Endodermal cell (in vitro differentiated cells): ENCODE measurements at places on chromosomes 3 and 15. TPM values are rescaled to one million over a fixed set of nuclear protein-coding genes. Genes with fewer than 3 reads are reported as not detected.

DNA sequence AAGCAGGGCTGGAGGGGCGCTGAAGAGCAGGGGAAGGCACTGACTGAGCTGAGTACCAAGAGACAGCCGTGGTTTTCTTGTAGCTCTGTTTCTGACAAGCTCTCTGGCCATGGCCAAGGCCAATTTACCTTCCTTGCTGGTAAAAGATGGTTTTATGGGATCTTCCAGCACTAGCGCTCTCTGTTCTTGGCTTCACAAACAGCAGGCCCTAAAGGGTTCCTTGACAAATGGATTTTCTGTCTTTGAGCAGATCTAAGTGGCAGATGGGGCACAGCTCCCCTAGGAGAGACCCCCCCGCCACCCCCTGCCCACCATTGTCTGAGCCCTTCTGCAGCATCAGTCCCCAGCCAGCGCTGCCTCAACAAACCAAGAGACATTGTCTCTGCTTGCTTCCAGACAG is 66.6 kb downstream of the GAP43 start:
- H3K36me3 ChIP-seq = no peaks in the 10 kb centered on the region
- no peaks in the 10 kb centered on the region for H3K4me1 ChIP-seq
- H3K4me3 ChIP-seq = no peak overlapping the region
- DNase-seq = peak; percentile 49

Gene FAH
- total RNA-seq = 10.0 to 15.1 TPM (median 11.9 TPM) in 3 replicates

DNA sequence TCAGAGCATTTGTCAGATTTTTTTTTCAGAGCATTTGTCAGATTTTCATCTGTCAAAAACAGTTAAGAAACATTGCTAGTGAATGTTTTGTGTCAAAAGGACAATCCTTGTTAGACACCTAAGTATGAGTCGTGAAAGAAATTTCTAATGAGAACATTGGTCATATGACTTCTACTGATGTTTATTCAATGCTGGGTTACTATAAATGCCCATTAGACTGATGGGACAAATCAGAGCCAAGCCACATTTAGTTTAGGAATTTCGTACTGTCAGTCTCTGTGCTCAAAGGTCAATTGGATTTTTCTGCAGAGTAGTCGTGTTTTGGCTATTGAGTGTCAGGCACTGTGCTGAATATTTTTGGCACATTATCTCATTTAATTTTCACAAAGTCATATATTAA is 31.6 kb downstream of the TSC22D2 start:
- no peaks in the 10 kb centered on the region for H3K4me1 ChIP-seq
- no peak overlapping the region for H3K27ac ChIP-seq
- H3K36me3 ChIP-seq = peaks cover 15% of the 10 kb centered on the region
- no peaks in the 10 kb centered on the region for H3K27me3 ChIP-seq

GRCh38 chr15:90895571-90896117 is 7.5 kb upstream of the MAN2A2 start:
- H3K27ac ChIP-seq = no peak overlapping the region
- peak; percentile 66 for DNase-seq
- H3K4me1 ChIP-seq = no peaks in the 10 kb centered on the region
- H3K36me3 ChIP-seq = peaks cover 12% of the 10 kb centered on the region
- no peak overlapping the region for H3K4me3 ChIP-seq
- no peaks in the 10 kb centered on the region for H3K27me3 ChIP-seq

DNA sequence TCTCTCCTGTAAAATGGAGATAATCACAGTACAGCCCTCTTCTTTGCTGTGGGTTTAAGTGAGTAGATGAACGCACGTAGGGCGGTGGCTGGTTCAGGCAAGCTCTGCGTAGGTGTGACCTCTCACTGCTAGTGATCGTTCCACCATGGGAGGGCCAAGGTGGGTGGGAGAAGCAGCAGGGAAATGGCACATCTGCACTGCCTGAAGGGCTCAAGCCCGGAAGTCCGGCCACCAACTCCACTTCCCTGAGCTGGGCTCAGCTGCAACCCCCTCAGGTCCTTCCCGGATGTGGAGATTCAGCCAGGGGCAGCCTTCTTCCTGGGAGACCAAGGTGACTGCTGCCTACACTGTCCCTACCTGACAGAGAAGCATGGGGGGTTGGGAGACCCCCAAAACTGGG is 102.9 kb downstream of the ADCY5 start:
- no peak overlapping the region for H3K4me3 ChIP-seq
- H3K27ac ChIP-seq = no peak overlapping the region
- H3K36me3 ChIP-seq = no peaks in the 10 kb centered on the region
- no peaks in the 10 kb centered on the region for H3K27me3 ChIP-seq
- peaks cover 12% of the 10 kb centered on the region for H3K4me1 ChIP-seq

Gene CHRM5
- not detected in 2 replicates for total RNA-seq

- H3K27me3 ChIP-seq = no peaks in the 10 kb centered on the region
- H3K36me3 ChIP-seq = peaks cover 80% of the 10 kb centered on the region
- no peak for DNase-seq
- no peak overlapping the region for H3K4me3 ChIP-seq
- H3K27ac ChIP-seq = no peak overlapping the region
Observed at GRCh38 chr15:34942363-34942762, 27.2 kb downstream of the AQR start.

Gene SIDT1
- total RNA-seq = not detected in 2 replicates

DNA sequence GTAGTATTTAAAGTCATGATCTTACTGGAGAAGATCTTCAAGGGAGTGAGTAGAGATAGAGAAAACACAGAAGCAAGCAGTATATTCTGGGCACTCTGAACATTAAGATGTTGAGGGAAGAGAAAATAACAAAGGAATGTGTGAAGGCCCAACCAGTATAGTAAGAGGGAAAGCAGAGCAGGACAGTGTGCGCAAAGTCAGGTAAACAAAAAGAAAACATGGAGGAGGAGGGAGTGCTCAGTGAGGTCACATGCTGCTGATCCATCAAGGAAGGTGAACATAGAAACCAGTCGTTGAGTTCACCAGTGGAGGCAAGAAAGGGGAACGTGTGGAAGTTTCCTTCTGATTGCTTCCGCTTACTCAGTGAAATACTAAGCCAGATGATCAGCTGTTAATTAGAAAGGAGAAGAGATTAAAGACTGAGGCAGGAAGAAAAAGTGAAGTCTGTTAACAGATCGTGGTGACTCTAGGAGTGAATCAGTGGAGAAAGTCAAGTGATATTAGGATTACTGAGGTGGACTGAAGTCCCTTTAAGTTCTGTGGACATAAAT is 47.2 kb downstream of the OPA1 start:
- peaks cover 82% of the 10 kb centered on the region for H3K36me3 ChIP-seq
- no peak overlapping the region for H3K4me3 ChIP-seq
- no peak overlapping the region for H3K27ac ChIP-seq
- H3K27me3 ChIP-seq = no peaks in the 10 kb centered on the region
- DNase-seq = no peak
- H3K4me1 ChIP-seq = no peaks in the 10 kb centered on the region

Gene FEZF2
- total RNA-seq = not detected in 3 replicates

DNA sequence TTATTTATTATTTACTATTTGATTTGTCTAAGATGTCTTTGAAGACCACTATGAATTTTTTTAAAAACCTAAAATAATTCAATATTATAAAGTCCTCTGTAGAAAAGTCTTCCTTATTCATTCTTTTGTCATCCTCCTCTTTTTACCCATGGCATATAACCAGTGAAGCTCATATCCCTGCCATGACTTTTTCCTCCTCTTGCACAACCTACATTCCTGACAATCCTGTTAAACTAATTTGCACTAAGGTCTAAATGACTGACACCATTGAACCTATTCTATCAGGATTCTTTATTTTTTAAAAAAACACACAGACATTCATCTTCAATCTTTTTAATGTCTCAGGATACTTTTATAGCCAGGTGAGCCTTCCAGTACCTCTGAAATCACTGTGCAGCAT is 159.9 kb upstream of the SLC2A2 start:
- H3K4me1 ChIP-seq = peaks cover 8% of the 10 kb centered on the region
- no peaks in the 10 kb centered on the region for H3K27me3 ChIP-seq
- no peaks in the 10 kb centered on the region for H3K36me3 ChIP-seq
- no peak overlapping the region for H3K4me3 ChIP-seq
- H3K27ac ChIP-seq = no peak overlapping the region

DNA sequence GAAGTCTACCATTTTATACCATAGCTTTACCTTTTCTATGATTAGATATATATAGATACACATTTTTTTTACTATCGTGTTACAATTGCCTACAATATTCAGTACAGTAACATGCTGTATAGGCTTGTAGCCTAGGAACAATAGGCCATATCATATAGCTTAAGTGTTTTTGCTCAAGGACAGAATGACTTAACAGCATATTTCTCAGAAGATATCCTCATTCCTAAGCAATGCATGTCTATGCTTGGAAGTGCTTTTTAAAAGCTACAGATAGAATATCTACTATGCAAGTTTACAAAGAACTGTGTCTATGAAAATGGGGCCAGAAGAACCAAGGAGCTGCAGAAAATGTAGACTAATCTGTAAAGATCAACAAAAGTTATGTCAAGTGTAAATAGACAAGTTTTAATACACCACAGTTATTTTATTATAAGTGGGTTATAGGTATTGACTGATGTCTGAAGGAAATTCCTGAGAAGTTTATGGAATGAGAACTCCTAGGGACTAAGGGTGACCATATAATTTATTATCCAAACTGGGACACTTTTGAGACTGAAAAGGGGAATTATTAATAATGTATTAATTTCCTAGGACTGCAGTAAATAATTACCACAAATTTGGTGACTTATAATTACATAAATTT is 138.7 kb upstream of the TGFBR2 start:
- no peaks in the 10 kb centered on the region for H3K27me3 ChIP-seq
- no peaks in the 10 kb centered on the region for H3K4me1 ChIP-seq
- H3K27ac ChIP-seq = no peak overlapping the region
- H3K36me3 ChIP-seq = no peaks in the 10 kb centered on the region

DNA sequence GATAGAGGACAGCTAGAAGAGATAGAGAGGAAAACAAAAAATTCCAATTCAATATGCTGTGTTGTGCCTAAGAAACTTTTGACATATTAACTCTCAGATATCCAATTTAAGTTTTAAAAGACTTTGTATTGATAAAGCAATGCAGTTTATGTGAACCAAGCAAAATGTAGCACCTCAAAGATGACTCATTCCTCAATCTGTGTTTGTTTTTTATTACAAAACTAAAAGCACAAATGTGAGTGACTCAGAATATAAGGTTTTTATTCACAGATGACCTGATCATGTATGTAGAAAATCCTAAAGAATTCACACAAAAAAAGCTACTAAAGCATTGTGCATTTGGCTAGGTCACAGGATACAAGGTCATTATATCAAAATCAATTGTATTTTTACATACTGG is 11.1 kb downstream of the HCLS1 start:
- no peaks in the 10 kb centered on the region for H3K36me3 ChIP-seq
- DNase-seq = no peak
- no peaks in the 10 kb centered on the region for H3K27me3 ChIP-seq
- H3K27ac ChIP-seq = no peak overlapping the region
- H3K4me1 ChIP-seq = no peaks in the 10 kb centered on the region

GRCh38 chr3:184058029-184058428 is 5.2 kb downstream of the HTR3C start:
- no peaks in the 10 kb centered on the region for H3K4me1 ChIP-seq
- no peak for DNase-seq
- no peaks in the 10 kb centered on the region for H3K36me3 ChIP-seq
- H3K4me3 ChIP-seq = no peak overlapping the region
- H3K27me3 ChIP-seq = no peaks in the 10 kb centered on the region
- H3K27ac ChIP-seq = no peak overlapping the region

DNA sequence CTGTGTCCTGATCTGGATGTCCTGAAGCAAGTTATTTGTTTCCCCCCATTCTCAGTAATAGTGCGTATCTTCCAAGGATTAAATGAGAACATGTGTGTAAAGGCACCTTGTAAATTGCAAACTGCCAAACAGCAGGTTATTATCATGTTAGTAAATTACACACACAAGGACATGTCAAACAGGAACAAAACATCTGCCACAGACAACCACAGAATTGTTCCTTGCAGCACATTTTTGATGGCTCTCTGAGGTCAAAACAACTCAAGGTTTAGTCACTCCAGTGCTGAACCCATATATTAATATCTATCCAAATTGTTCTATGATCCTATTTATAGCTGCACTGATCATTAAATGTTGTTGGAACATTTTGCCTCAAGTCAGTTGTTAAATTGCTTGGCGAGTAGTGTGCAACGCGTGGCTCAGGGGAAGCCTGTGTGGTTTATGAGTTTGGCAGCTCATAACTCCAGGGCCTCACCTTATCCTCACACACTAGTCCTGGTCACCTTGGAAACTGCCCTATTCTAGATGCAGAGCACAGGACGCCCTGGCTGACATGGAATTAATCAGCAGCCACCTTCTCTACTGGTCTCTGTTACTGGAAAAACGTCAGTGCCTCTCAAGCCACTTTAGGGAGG is 46.3 kb upstream of the CDV3 start:
- H3K4me1 ChIP-seq = no peaks in the 10 kb centered on the region
- DNase-seq = no peak
- no peaks in the 10 kb centered on the region for H3K27me3 ChIP-seq
- no peak overlapping the region for H3K4me3 ChIP-seq

Gene SLC38A3
- 1.4 and 1.9 TPM in 2 replicates for total RNA-seq

Gene MORC1
- total RNA-seq = not detected in 2 replicates

DNA sequence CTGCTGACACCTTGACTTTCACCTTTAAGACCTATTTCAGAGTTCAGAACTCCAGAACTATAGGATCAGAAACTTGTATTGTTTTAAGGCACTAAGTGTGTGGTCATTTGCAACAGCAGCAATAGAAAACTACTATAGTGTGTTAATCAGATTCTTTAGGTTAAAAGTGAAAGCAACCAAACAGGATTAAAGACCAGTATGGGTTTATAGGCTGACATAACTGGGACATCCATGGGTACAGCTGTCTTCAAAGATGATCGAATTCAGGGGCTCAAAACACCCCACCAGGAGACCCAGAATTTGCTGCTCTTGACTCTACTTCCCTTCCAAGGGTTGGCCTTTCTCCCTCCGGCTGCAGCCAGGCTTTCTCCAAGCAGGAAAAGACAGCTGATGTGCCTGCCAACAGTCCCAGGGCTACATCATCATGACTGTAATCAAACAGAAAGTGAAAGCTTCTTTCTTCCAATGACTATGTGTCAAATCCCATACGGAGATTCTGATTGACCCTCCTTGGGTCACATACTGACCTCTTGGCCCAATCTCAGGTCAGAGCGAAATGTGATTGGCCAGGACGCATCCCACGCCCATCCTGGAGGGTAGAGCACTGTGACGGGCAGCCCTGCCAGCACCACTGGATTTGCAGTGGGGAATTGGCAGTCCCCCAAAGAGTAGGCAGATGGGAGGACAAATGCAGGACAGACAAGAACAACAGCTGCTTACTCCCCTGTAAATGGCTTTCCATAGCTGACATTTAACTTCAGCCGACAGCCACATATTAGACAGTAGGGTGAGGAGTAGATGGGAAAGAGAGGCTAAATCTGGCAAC is 51.4 kb upstream of the RNF7 start:
- H3K36me3 ChIP-seq = no peaks in the 10 kb centered on the region
- no peak overlapping the region for H3K27ac ChIP-seq
- no peak overlapping the region for H3K4me3 ChIP-seq
- no peaks in the 10 kb centered on the region for H3K4me1 ChIP-seq
- no peaks in the 10 kb centered on the region for H3K27me3 ChIP-seq
- no peak for DNase-seq

DNA sequence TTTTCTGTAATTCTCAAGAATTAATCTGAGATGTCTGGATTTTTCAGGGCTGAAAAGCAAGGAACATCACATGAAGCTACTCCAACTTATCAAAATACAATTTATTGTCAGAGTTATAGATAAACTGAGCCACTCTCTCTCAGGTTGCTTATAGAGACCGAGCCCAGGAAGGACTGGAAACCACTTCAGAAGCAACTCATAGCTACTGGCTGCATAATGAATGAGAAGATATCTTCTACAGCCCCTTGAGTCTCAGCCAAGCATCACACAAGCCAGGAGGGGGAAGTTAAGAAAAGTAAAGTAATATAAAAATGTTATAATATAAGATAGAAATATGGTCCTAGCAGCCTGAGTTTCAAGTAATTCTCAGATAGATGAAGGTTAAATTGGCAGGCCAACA is 186.0 kb downstream of the TNIK start:
- H3K36me3 ChIP-seq = no peaks in the 10 kb centered on the region
- H3K27ac ChIP-seq = no peak overlapping the region
- no peak overlapping the region for H3K4me3 ChIP-seq
- no peaks in the 10 kb centered on the region for H3K27me3 ChIP-seq
- DNase-seq = no peak
- peaks cover 4% of the 10 kb centered on the region for H3K4me1 ChIP-seq
